NCI-H1092 treated with DMSO at 0.1 percent for 48 hours (cell line): ENCODE measurements at places on chromosomes 3 and 15.

- DNase-seq: no peak
These were observed 31.0 kb upstream of the TM4SF4 start for GRCh38 chr3:149443545-149443912.

DNA sequence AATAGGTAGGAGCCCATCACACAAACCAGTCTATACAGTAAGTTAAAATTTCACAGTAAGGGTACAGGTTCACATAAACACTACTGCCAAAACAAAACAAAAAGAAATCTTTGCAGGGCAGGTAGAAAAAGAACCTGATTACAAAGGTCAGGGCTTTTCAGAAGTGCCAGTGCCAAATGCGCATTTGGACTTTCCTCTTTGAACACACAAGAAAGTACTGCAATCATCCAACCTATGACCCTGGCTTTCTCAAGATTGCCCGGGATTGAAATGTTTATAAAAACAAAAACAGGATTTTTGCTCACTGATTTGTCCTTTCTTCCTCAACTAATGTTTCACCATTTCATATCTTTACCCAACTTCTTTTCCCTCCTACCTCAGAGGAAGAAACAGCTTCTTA, 47.4 kb downstream of the CBLB start:
- DNase-seq: no peak

GRCh38 chr3:159711560-159712333, 276.9 kb upstream of the IL12A start:
- DNase-seq: no peak

DNA sequence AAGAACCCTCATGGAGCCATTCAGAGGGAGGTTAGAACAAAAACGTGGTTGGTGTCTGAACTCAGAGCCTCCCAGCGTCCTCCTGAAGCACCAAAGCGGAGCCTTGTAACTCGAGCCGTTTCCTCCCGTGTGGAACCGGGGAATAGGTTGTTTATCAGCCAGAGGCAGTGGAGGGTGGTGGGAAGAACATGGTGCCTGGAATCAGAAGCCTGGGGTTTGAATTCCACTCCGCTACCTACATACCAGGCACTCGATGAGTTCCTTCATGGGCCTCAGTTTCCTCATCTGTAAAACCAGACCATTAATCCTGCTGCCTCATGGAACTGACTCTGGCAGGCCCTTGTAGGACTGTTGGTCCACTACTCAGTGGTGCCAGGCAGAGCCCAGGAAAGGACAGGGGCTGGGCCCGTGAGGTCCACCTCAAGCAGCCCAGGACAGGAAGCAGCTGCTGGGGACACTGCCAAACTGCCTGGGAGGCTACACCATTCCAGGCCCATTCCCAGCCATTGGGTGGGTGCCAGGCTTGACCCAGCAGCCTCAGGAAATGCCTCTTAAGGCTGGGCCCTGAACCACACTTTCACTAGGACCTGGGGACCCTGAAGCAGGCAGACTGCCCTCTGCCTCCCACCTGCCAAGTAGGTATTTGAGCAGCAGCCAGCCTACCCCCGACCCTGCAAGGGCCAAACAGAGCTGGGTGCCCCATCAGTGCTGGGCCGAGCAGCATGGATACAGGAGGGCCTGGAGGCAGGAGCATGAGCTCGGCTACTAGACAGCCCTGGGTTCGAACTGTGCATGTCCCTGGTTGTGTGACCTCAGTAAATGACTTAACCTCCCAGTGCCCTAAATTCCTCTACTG, 33.4 kb downstream of the PRKCD start:
- DNase-seq: no peak

DNA sequence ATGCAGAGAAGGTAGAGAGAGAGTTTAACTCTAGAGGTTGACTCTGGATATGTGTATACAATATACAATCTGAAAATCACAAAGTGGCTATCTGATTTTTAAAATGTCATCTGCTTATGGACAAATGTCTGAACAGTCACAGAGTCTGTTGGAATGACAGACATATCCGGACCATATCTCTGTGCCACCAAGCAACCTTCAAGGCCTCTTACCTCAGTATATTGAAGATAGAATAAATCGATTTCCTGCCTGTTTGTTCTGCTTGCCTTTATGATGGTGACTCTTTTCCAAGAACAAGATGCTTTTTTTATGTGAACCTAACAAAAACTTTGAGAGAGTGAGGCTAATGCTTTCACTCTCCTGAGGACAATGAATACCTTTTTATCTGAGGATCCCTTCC, 151.1 kb downstream of the RBPMS2 start:
- DNase-seq: no peak
